Stimulated activated CD8-positive, alpha-beta memory T cell treated with anti-CD3 and anti-CD28 coated beads, Interleukin-4, amount 100 ng/mL, for 1 hour (primary cell): ENCODE measurements at places on chromosomes 11 and 22.

GRCh38 chr11:33344611-33345010 lies 87.4 kb downstream of the HIPK3 start:
- no peak for DNase-seq

- no peak for DNase-seq
Measured at GRCh38 chr11:88819616-88820015, 246.2 kb downstream of the GRM5 start.

DNA sequence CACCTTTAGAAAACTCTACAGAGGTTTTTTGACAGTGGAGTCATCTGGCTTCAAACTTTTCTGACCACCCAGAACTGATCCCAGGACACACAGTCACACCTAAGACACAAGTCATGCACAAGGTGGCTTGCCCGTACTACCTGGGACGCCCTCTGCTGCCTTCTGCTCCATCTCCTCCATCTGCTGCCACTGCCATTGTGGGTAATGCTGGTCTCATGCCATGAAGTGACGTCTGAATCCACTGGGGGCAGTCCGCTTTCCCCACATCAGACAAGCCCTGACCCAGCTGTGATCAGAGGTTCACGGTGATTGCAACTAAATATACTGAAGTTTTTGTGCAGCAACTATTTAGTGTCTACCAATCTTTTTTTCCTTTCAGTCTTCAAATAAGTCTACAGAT lies 5.4 kb upstream of the NDUFS8 start:
- no peak for DNase-seq

- no peak for DNase-seq
Measured at GRCh38 chr11:5258543-5259262, 4.1 kb upstream of the HBG2 start.

GRCh38 chr11:76577226-76577920 lies 93.2 kb downstream of the LRRC32 start:
- no peak for DNase-seq

DNA sequence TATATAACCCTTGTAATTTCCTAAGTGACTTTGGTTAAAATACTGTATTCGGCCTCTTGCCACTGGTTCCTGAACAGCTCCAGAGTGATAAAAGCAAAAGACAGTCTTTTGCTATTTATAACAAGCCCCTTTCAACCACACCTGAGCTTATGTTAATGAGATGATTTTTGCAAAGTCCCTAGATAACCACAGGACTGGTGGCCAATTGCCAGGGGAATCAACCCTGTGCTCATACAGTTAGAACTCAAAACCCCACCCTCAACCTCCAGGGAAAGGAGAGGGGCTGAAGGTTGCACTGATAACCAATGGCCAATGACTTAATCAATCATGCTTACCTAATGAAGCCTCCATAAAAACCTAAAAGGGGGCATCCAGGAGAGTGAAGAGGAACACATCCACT lies 77.9 kb downstream of the SIK3 start:
- no peak for DNase-seq

GRCh38 chr11:34730544-34731295 lies 109.8 kb downstream of the EHF start:
- no peak for DNase-seq

DNA sequence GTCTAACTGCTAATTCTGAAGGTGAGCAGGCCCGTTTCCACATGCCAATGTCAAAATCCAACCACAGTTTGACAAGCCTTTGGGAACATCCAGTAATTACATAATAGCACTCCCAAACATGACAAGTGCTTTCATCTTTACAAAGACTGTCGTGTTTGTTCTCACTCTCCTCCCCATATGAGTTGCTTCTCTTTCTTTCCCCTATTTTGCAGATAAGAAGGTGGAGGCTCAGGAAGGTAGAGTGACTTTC lies 55.9 kb upstream of the CD44 start:
- no peak for DNase-seq

DNA sequence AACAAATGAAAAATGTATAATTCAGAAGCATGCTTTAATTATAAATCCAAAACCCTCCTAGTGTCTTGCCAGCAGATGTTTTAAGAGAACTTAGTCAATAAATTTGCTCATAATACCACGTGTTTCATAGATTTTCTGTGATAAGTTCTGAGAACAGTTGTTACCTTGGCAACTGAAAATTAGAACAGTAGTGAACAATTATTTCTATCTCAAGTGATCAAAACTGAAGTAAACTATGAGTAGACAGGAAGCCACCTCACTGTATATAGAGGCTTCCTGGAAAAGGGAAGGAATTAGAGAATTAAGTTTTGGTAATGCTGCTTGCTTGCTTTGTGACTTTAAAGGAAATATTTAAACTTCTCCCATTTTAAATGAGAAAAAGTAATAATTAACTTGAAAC lies 266.0 kb upstream of the ANO3 start:
- DNase-seq = no peak

GRCh38 chr22:23835484-23836144 lies 3.2 kb downstream of the DERL3 start:
- DNase-seq = no peak

- DNase-seq = no peak
Measured at GRCh38 chr22:30425616-30426387, at the start of gene MTFP1. Gene MTFP1, plus strand, starts transcription at chr22:30425768. Its CDS starts 112 bp downstream, at chr22:30425880.

GRCh38 chr22:25659413-25659812 lies 82.6 kb upstream of the MYO18B start:
- no peak for DNase-seq

GRCh38 chr11:120303004-120303637 lies 22.0 kb upstream of the TLCD5 start:
- peak; percentile 32 for DNase-seq

- DNase-seq = no peak
Measured at GRCh38 chr22:47034905-47035419, 272.5 kb downstream of the TBC1D22A start.

GRCh38 chr11:118076754-118077281 lies at the start of gene TMPRSS4:
Gene TMPRSS4, plus strand, starts transcription at chr11:118077078. Its CDS starts 225 bp downstream, at chr11:118077303.
- DNase-seq = no peak

DNA sequence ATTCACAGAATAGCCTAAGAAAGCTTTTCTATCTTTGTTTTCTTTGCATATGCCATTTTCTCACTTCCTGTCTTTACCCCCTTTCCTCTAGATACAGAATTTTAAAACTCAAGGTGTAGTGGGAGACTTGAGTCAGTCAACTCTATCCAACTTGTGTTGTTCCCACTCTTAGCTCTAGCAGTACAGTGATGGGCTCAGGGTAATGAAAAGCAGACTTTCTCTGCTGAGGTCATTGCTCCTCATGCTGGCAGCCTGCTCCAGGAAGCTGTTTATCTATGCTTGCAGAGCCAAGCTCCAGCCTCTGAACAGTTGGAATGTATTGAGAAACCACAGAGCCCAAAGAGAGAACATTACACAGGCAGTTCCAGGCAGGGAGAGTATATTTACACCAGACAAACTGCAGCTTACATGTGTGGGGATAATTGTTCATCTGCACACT lies 68.1 kb downstream of the CSTPP1 start:
- DNase-seq = no peak

DNA sequence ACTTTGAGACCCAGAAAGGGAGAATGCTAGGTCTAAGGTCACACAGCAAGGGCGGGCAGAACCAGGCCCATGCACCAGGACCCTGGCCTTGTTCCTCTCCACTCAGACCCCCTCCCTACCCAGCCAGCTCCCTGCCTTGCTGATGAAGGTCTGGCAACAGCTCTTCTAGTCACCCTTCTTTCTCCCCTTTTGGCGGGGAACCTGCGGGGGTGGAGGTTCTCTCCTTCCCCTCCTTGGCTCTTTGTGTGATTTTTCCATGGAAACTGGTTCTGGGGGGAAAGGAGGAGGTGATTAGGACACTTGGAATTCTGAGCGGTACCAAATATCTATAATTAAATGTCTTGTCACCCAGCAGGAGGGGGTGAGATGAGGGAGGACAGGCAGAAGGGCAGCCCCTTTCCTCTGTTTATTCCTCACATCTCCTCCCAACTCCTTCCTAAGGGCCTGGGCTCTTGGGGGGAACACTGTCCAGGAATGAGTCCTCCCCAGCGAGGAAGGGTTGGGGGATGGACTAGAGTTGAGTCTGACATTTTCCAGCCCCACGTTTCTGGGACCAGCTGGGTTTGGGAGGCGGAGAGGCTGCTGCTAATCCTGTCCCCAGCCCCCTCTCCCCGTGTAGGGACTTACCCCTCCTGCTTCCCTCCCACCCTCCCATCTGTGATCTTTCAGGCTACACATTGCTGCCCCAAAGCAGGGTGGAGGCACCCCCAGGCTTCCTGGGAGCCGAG lies 7.4 kb downstream of the ARHGEF17 start:
- DNase-seq = no peak

- no peak for DNase-seq
Measured at GRCh38 chr11:11661326-11662040, 39.7 kb upstream of the GALNT18 start.

GRCh38 chr11:128695539-128696221 lies 1.8 kb downstream of the FLI1 start:
- DNase-seq = no peak

DNA sequence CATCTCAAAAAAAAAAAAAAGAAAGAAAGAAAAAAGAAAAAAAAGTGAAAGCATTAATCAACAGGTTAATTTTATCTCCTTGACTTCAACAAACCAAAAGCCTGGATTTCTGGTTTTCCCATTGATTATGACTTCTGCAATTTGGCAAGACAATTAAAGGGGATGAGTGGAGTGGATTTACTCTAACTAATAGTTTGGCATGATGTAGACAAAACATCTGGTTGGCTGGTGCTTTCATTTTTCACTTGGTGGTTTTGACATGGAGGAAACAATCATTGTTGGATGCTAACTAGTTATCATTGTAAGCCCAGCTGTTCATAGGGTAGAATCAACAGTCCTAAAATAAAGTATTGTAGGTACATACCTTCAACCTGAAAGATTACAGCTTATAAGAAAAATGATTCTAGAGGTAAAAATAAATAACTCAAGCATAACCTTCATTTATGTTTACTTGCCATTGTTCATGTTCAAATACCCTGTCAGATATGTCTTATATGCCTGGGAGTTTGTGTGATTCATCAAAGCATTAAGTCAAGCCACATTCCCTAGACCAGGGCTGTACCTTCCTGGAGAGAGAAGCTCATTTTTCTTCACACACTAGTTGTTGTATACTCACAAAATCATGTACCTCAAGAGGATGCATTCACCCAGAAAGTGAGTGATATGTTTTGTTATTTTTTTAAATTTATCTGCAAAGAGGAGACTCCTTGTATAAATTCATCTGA lies 15.1 kb downstream of the FIBIN start:
- no peak for DNase-seq

DNA sequence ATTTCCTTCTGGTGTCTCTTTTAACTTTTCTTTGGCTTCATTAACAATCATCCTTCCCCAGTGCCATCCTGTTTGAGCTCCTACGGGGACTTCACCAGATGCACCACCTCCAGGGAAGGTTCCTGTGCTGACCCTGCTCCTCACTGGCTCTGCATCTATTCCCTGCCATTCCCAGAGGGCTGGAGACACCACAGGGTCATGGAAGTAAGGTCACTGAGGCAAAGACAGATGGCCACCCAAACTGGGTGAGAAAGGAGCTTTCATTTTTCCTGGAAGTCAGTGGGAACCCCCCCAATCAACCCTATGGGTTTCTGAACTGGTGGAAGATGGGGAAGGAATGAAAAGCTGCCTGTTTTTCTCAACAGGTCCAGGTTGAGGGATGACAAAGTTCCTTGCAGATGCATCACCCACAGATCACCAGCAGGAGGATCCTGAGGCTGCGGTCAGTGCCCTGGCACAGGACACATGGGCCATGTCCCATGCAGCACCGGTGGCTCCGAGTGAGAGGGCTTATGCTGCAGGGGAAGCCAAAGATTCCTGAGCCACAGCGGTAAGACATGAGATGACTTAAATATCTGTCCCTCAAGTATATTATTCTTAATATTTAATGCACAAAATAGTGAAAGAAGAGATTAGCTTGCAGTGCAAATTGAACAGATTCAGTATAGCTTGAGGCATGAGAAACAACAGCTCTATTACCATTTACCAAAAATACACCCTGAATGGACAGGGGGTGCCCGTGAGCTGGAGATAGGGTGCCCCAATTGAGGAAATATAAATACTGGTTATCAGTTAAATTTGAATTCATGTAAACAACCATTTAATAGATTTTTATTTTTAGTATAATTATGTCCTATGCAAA lies 73.0 kb upstream of the VPREB1 start:
- no peak for DNase-seq

DNA sequence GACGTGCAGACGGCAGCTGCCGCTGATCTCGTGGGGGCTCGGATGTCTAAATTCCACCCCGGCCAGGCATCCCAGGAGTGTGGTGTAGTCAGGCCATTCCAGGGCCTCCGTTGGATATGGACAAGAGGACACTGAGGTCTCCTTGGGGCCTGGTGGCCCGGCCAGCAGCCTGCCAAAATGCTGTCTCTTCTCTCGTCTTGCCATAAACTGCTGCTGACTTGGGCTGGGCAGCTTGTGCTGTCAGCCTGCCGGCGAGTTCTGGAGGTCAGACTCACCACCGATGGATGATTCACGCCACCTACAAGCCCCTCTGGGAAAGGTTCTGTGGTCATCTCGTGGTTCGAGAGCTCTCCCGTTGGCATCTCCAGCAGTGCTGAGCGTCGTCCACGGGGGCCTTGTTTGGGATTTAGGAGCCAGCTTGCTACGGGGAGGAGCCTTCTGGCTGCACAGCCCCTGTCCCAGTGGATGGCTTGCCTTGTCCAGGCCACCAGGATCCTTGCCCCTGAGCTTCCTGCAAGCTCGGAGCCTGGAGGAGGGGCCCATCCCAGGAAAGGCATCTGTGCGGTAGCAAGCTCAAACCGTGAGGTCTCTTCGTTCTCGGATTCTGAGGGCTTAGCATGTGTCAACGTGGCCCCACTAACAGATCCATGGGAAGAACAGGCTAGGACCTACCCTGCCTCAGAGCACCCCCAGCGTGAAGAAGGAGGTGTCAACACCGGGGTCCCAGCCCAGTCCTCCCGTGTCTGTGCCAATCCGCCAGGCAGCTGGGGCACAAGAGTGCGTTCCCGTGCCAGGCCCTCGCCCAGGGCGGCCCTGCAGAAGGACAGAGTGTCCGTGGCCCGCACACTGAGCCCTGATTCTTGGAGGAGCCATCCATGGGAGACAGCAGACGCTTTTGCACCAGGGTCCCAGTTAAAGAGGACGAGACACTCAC lies 1114.1 kb downstream of the BRD1 start:
- DNase-seq = no peak

DNA sequence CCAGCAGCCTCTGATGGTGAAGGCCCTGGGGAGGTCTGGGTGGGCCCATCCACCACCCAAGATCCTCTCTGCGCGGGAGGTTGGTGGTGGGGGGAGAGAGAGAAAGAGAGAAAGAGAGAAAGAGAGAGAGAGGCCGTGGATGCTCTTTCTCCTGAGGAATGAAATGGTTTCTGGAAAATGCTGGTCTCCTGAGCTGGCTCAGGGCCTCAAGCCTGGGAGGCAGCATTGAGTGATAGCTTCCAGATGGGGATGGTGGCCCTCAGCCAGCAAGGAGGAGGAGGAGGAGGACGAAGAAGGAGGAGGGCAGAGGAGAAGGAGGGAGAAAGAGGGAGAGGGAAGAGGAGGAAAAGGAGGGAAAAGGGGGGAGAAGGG lies 4.6 kb downstream of the TSPAN32 start:
- DNase-seq = no peak

- DNase-seq = no peak
Measured at GRCh38 chr11:73152861-73153483, 10.9 kb upstream of the FCHSD2 start.
